ENCODE measurements at places on chromosomes 16 and 17. TPM values are rescaled to one million over a fixed set of nuclear protein-coding genes. Genes with fewer than 3 reads are reported as not detected.

DNA sequence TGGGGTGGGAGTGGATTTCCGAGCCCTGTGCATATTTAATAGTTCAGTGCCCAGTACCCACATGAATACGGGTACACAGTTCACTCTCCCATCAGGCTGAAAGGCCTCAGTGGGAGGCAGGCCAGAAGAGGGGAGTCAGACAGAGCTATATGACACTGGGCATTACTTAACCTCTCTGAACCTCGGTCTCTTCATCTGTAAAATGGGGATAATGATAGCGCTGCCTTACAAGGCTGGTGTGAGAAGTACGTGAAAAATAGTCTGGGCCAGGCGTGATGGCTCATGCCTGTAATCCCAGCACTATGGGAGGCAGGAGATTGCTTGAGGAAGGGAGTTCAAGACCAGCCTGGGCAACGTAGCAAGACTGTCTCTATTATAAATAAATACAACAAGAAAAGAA lies 3.6 kb downstream of the GPRC5B start:
- no peak for DNase-seq

GRCh38 chr16:70589998-70590471 lies 56.3 kb upstream of the IL34 start:
- DNase-seq: no peak

DNA sequence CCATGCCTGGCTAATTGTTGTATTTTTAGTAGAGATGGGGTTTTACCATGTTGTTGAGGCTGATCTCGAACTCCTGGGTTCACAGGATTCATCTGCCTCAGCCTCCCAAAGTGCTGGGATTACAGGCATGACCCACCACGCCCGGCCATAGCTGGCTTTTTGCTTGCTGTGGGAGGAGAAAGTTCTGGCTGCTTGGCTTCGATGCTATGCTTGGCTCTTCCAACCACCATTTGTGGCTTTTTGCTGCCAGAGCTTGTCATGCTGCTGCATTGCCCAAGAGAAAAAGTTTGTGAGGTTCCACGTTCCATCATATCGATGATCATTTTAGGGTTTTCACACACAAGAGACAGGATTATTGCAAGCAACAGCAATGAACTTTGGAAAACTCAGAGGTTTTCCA lies 16.2 kb downstream of the BMERB1 start:
- no peak for DNase-seq

DNA sequence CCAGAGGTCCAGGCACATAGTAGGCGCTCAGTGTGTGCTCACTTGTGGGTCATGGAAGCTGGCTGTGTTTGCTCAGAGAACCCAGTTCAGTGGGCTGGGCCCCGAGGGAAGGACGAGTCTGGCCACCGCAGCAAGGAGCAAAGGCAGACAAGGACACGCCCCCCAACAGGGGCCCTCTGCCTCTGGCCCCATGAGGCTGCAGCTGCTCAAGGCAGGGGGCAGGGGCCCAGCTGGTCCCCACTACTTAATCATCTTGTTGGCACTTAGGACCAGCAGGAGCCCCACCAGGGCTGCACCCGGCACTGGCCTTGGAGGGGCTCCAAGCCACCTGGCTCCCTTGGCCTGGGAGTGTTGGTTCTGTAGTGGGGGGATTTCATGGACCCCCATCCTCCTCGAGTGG lies 16.1 kb downstream of the KCNJ12 start:
- no peak for DNase-seq

Gene CLEC18B
- 0.04 TPM for total RNA-seq

Gene TNFRSF13B
- not detected for total RNA-seq

DNA sequence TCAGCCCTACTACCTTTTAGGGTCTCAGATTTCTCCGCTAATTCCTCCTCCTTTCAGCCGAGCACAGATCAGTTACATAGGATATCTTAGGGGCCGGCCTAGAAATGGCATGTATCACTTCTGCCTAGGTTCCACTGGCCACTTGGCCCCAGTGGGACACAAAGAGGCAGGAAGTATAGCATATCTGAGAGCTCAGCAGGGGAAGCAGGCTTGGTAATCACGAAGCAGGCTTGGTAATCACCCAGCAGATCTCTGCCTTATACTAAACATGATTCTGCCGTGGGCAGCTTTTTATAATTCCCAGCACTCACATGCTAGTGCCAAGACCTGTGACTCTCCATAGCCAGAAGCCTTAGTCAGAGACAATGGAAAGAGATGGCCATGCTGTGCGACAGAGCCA lies 59.6 kb upstream of the CACNG5 start:
- DNase-seq: no peak

GRCh38 chr17:38916771-38917170 lies 8.6 kb upstream of the LASP1NB start:
- no peak for DNase-seq

Gene TPSAB1
- not detected for total RNA-seq

DNA sequence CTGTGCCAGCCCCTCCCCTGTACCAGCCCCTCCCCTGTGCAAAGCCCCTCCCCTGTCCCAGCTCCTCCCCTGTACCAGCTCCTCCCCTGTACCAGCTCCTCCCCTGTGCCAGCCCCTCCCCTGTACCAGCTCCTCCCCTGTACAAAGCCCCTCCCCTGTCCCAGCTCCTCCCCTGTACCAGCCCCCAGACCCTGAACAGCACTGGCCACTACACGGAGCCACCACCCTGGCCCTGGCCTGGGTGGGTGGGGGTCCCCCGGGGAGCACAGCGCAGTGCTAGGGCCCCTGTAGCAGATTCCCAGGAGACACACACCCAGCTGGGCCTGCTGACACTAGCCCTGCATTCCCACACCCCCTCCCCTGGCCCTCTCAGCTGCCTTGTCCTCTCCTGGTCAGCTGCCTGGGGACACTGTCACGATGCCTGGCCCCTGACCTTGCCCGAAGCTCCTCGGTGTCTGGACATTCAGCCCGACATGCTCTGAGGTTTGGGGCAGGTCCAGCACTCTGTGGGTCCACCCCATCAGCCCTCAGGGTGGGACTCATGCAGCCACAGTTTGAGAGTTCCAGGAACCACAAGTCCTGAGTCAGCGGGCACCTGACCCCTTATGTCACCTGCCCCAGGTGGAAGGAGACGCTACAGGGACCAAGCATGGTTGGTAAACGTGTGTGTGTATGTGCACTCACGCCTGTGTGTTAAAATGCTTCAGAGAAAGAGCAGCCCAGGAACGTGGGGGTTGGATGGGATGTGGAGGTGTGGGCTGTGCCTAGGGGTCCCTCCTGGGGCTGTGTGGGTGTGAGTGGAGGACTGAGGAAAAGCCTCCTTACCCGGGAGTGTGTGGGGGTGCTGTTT lies 114.2 kb downstream of the METRNL start:
- DNase-seq: no peak

- no peak for DNase-seq
These were observed 2.9 kb upstream of the CARMIL2 start for GRCh38 chr16:67641779-67642708.

DNA sequence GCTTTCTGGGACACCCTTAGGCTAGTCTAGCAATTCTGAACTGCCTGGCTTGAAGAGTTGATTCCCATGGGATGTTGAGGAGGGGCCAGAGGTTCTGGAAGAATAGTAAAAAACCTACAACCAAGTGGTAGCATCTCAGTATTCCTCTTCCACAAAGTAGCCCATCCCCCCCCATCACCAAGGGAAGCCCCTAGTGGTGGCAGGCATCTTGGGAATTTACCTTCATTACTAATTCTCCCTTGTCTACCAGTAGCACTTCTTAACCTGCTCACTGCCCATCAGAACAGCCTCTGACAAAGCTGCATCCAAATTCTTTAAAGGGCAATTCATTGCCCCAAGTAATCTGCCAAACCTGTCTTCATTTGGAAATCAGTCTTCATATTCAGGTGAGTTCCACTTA lies 12.8 kb upstream of the RAB11FIP4 start:
- DNase-seq: no peak

GRCh38 chr17:39699818-39700147 lies at the start of gene ERBB2:
Gene ERBB2 (plus strand): TSS chr17:39700064. CDS start chr17:39700239, 175 bp downstream.
- peak; percentile 27 for DNase-seq

Gene CNTROB
- total RNA-seq: 23.7 TPM

Gene TMC8
- under 0.01 TPM for total RNA-seq

DNA sequence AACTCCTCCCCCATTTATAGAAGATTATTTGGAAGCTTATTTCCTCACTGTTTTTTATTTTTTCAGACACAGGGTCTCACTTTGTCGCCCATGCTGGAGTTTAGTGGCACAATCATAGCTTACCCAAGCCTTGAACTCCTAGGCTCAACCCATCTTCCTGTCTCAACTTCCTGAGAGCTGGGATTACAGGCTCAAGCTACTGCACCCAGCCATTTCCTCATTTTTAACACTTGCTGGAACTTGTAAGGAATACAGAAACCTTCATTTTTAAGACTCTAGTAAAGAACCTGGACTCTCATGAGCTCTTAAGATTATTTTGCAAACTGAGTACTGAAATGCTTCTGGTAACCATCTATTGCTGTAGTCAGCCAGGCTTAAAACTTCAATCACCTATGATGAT lies 29.9 kb downstream of the KANSL1 start:
- DNase-seq: no peak

- peak; percentile 10 for DNase-seq
These were observed 7.4 kb downstream of the CDK5RAP3 start for GRCh38 chr17:47978324-47978723.

GRCh38 chr17:29111816-29112499 lies 68.2 kb downstream of the MYO18A start:
- no peak for DNase-seq

DNA sequence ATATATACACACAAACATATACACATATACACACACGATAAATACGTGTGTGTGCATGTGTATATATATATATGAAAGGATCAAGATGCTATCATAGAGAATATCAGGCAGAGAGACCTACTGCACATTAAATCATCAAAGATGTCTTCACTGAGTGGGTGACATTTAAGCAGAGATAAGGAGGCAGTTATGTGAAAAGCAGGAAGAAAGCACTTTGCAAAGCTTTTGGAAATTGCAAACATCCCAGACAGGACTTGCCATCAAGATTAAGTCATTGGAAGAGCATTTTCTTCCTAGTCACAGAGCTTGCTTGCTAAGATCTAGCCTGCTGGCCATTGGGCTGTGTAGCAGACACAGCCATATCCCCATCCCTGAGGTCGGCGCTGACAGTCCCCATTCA lies 56.4 kb downstream of the VAT1L start:
- DNase-seq: no peak

DNA sequence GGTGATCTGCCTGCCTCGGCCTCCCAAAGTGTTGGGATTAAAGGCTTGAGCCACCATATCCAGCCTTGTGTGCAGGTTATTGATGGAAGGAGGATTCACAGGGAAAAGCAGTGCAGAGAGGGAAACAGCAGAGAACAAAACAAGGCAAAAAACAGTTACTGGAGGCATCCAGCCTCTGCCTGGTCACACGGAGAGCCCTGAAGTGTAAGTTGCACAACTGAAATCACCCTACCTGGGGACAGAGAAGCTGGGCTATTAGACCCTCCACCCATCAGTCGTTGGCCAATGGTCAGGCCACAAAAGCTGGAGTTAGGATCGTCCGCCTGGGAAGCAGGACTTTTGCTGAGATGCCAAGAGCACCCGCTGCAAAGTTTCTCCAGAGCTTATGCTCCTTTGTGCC lies 57.9 kb upstream of the BCO1 start:
- no peak for DNase-seq

- no peak for DNase-seq
These were observed 529.5 kb upstream of the RBFOX1 start for GRCh38 chr16:6803176-6803575.

DNA sequence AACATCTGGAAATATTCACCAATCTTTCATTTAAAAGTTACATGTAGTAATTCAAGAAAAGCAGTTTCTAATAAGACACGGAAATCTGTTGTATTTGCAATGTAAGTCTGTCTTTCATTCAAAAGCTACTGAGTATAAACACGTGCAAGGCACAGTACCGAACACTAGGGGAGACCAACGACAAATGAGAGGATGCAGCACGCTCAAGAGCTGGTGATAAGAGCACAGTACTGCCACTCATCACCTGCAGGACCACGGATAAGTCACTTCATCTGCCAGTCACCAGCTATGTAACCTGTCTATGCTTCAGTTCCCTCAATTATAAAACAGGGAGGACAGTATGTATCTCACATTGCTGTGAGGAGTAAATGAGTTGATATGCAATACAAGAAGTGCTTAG lies 67.1 kb downstream of the CLEC18A start:
- DNase-seq: no peak

DNA sequence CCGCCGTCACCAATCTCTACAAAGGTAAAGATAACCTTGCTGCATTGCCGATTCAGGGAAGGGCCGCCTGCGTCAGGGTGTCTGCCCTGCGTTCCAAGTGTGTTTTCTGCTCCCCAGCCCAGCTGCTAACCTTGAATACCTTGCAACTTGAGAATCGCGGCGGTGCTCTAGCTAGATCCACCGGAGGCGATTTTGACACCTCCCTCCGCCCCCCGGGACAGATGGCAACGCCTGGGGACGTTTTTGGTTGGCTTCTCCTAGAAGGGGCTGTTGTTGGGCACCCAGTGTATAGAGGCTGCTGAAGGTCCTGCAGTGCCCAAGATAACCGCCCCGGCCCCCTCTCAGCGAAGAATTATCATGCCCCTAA lies 1.5 kb downstream of the HAPSTR1 start:
- DNase-seq: no peak

Gene C17orf107
- total RNA-seq: 0.92 TPM

Gene FKBP10
- 196 TPM for total RNA-seq

- DNase-seq: no peak
These were observed 13.5 kb downstream of the PDILT start for GRCh38 chr16:20391045-20391444.

- DNase-seq: no peak
These were observed 16.1 kb downstream of the DDX42 start for GRCh38 chr17:63790057-63790456.

Gene SLC38A8
- not detected for total RNA-seq

Gene CCL17
- total RNA-seq: not detected

DNA sequence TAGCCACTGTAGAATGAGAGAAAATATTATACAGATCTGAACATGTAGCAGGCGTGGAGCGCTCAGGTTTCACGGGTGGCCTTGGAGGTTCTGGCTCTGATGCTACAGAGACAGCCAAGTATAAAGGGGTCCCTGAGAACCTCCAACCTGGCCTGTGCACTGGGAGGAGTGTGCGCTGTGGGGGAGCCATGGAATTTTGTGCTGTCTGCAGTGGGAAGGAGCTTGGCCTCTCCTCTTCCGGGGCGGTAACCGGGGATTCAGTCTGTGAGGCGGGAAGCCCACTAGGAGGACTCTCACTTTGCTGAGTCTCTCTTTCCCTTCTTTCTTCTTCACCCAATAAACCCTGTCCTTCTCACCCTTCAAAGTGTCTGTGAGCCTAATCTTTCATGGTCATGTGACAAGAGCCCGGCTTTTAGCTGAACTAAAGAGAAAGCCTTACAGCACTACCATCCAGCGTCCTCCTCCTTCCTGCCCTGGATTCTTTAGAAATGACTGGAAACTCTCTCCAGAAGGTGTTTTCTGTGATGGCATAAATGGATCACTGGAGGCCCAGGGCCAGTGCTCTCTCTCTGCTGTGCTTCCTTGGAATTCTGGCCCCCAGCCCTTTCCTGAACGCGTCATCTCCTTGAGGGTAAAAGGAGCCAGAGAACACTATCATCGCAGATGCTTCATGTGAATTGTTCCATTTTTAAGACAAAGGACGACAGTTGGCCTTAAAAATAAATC lies 232.1 kb upstream of the CACNG5 start:
- DNase-seq: no peak

- no peak for DNase-seq
These were observed 1.3 kb upstream of the HIC1 start for GRCh38 chr17:2053380-2054261.

- no peak for DNase-seq
These were observed 11.4 kb upstream of the NLRC5 start for GRCh38 chr16:56977823-56978430.

GRCh38 chr17:68291836-68292688 lies 767 bp downstream of the ARSG start:
- DNase-seq: no peak

Gene NGFR
- 0.07 TPM for total RNA-seq

Data from pulmonary artery endothelial cell (primary cell).